Stimulated activated CD8-positive, alpha-beta memory T cell treated with anti-CD3 and anti-CD28 coated beads, Interleukin-4, amount 100 ng/mL, for 1 hour (primary cell): ENCODE measurements at places on chromosomes 12 and 14.

GRCh38 chr14:96062010-96062409, 22.8 kb downstream of the C14orf132 start:
- DNase-seq = no peak

GRCh38 chr12:65685514-65685913, 138.8 kb upstream of the HMGA2 start:
- no peak for DNase-seq

GRCh38 chr14:52876806-52877205, 74.0 kb downstream of the FERMT2 start:
- no peak for DNase-seq

- no peak for DNase-seq
Measured at GRCh38 chr14:98093111-98093510, 1178.9 kb downstream of the BCL11B start.

GRCh38 chr12:52628841-52629240, 10.5 kb upstream of the KRT73 start:
- no peak for DNase-seq

GRCh38 chr12:45634273-45634917, 95.1 kb upstream of the ARID2 start:
- DNase-seq = no peak

GRCh38 chr14:104559804-104560585, 19.6 kb upstream of the C14orf180 start:
- DNase-seq = no peak

DNA sequence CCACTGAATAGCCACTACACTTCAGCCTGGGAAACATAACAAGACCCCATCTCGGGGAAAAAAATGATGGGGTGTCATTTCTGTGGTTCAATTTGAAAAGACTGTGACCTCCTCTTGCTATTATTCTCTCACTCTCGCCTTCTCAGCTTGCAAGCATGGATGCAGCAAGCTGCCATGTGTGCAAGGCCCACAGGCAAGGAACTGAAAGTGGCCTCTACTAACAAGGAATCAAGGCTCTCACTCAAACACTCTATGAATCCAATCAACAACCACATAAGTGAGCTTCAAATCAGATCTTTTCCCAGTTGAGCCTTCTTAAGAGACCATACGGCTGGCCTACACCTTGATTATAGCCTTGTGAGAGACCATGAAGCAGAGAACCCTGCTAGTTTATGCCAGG, 17.9 kb upstream of the DHRS7 start:
- DNase-seq = no peak
